Vein endothelial cell (primary cell): ENCODE measurements at places on chromosomes 11 and 22. TPM values are rescaled to one million over a fixed set of nuclear protein-coding genes. Genes with fewer than 3 reads are reported as not detected.

Gene C11orf97
- not detected in 2 replicates for total RNA-seq

Gene KRTAP5-10
- not detected in 2 replicates for total RNA-seq

Gene RIMBP3B
- total RNA-seq: not detected in 2 replicates

Gene MAPK8IP1
- 5.9 and 6.6 TPM in 2 replicates for total RNA-seq

Gene ASCL2
- total RNA-seq: not detected in 2 replicates

Gene ZFPL1
- 39.3 and 45.1 TPM in 2 replicates for total RNA-seq

Gene FJX1
- 39.5 and 52.9 TPM in 2 replicates for total RNA-seq

Gene BANF1
- 29.4 and 35.5 TPM in 2 replicates for total RNA-seq

Gene APOBEC3H
- total RNA-seq: 0.29 and 0.33 TPM in 2 replicates

Gene GPR83
- not detected in 2 replicates for total RNA-seq

Gene PHOX2A
- not detected in 2 replicates for total RNA-seq

Gene C11orf87
- total RNA-seq: not detected in 2 replicates

Gene SSRP1
- total RNA-seq: 83.9 and 99.4 TPM in 2 replicates

Gene OR56A1
- total RNA-seq: not detected in 2 replicates

Gene DDIAS
- 5.6 and 9.2 TPM in 2 replicates for total RNA-seq
